ENCODE measurements at places on chromosomes 1 and 21.

- no peak for DNase-seq
Measured at GRCh38 chr1:22494943-22495579, 43.4 kb downstream of the ZBTB40 start.

DNA sequence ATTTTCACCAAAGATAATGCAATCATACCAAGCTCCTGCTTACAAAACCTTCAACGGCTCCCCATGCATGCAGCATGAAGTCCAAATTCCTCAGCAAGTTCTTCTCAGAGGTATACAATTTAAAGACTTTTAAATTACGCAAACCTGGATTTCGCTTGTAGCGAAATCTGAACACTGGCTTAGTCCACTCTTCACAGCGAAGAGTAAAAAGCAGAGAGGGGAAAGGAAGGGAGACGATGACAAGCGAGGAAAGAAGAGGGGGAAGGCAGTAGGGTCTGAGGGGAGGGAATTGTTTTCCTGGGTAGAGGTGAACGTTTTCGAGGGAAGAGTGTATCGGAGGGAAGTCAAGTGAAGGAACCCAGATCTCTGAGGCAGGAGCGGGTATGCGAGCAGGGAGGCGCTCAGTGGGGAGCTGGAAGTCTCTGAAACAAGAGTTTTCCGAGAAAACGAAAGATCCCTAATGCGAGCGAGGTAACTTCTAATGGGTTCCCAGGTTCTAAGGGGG lies 790 bp downstream of the TESK2 start:
- DNase-seq = no peak

GRCh38 chr1:177984136-177984525 lies 14.3 kb upstream of the SEC16B start:
- DNase-seq = no peak

DNA sequence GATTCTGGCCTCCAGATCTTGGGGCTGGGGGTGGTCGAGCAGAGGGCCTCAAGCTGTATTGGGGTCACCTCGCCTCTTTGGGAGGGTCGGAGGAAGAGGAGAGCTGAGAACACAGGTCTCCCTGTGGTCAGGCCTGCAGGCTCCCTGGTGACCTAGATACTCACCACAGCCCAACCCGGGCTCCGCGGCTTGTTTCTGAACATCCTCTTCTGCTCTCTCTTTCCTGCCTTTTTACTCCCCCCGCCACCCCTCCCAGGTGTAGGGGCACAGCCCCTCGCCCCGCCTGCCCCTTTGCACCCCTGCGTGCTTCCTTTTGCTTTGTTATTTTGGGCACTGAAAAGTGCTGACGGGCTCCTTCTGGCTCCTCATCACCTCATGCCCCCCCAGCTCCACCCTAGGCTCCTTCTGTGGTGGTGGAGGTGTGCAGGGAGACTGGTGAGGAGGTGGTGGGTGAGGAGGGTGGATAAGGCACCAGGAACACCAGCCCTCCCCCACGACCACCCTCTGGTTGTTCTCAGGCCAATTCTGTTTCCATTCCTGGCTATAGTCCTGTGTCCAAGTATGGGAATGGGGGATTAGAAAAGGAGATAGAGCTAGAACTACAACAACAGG lies 10.6 kb upstream of the LINGO4 start:
- DNase-seq = no peak

GRCh38 chr1:3767328-3767925 lies 5.1 kb upstream of the SMIM1 start:
- no peak for DNase-seq

DNA sequence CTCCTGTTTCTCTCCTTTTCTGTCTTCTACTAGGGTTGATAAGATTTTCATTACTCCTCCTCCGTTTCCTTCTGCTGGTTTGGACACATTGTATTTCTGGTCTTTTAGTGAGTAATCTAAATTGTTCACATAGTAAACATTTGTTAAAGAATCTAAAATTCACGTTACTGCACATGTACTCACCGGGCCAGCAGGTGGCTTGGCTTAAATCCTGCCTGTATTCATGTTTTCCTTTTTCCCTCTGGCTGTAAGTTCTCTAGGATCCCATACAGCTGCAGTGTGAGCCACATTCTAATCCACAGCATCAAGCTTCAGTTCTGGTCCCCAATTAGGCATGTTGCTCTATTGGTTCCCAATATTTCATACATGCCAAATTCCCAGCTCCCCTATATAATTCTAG lies 958.3 kb downstream of the ADGRL2 start:
- DNase-seq = no peak

- DNase-seq = no peak
Measured at GRCh38 chr1:17713993-17714392, 41.1 kb upstream of the ACTL8 start.

- DNase-seq = no peak
Measured at GRCh38 chr21:41707960-41708330, 58.9 kb downstream of the RIPK4 start.

GRCh38 chr1:70760154-70760553 lies 287.5 kb downstream of the PTGER3 start:
- no peak for DNase-seq

GRCh38 chr1:187577610-187578009 lies 748.9 kb downstream of the PLA2G4A start:
- DNase-seq = no peak

- DNase-seq = no peak
Measured at GRCh38 chr1:178072326-178072725, 21.6 kb upstream of the RASAL2 start.

DNA sequence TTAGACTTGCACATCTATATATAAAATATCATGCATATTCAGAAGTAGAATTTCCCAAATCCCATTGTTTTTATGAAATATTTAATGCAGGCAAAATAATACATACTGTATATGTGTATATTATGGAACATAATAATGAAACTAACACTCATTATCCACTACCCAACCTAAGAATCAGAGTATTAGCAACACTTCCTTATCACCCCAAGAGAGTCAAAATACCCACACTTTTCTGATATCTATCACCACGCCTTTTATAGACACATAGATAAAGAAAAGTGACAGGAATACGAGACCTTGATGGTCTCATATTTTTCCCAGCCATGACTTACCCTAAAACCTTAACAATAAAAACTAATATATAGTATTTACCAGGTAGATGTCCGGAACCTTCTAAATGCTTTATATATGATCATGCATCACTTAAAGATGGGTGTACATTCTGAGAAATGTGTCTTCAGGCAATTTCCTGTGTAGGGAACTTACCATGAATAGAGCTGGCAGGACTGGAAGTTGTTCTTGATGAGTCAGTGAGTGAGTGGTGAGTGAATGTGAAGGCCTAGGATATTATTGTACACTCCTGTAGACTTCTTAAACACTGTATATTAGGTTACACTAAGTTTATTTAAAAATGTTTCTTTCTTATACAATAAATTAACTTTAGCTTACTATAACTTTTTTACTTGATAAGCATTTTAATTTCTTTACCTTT lies 45.5 kb downstream of the TNFSF4 start:
- DNase-seq = no peak

GRCh38 chr1:31943546-31944184 lies 5.5 kb upstream of the PTP4A2 start:
- DNase-seq = no peak

- no peak for DNase-seq
Measured at GRCh38 chr1:165612062-165612461, 19.0 kb upstream of the MGST3 start.

DNA sequence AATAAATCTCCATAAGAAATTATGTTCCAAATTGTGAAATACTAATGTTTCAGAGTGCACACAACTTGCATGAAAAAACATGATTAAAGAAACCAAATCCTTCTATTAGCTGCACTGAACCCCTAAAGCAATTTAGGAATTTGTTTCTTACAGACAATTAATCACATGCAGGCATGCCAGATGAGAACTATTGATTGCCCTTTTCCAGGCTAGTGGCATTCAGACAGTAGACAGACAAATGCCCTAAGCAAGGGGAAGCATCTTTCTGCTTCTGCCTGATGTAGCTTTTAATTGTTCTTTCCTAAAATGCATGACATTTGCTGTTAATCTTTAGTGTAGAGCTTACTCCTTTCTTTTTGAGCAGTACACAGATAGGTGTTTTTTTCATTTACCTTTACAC lies 229.5 kb downstream of the DPYD start:
- no peak for DNase-seq

DNA sequence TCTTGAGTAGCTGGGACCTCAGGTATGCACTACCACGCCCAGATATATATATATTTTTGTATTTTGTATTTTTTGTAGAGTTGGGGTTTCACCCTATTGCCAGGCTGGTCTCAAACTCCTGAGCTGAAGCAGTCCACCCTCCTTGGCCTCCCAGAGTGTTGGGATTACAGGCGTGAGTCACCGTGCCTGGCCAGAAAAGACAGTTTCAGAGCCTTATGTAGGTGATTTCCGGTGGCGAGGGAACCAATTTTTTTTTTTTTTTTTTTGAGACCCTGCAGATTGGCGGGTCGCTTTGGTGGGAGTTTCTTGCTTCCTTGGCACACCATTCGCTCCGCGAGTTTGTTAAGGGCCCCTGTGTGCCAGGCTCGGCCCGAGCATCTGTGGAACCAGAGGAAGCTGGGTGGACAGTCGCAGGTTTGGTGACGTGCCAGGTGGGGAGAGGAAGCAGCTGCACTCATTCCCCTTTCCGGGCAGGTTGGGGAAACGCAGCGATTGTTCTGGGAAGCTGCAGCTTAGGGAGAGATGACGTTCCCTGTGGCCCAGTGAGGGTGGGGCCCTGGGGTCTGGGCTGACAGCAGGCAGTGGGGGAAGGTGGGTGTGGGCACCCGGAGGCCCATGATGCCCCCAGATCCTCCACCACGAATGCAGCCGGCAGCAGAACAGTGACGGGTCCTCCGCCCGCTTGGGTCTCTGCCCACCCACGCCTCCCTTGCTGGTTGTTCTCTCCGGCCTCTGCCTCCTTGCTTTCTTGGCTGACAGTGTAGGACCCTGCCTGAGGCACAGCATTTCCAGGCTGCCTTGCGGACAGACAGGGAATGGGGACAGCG lies 25.1 kb downstream of the SPSB1 start:
- no peak for DNase-seq

DNA sequence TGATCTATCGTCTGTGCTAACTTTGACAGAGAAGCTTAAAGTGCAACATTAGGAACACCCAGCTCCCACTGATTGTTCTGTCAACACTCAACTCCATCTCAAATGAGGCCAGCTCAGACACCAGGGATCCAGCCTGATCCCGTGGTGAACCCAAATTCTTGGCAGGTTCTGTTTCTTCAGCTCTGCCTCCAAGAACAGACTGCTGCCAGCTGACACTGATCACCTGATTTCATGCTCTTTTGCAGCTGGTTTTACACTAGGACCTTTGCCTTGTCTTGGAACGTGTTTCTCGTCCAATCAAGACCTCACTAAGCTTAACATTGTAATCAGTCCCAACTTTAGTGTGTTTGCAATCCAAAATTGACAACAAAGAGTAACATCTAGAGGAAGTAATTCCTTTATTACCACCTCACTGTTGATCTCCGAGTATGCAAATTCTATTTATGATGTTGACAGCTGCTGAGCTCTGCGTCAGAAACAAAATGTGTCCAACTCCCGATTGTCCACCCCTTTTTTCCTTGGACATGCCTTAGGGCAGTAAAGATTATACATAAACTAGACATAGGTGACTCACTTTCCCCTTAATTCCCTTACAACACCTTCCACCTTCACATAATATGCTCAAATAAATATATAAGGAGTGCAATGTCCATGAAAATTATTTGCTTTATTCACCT lies 1.6 kb upstream of the HYI start:
- no peak for DNase-seq

DNA sequence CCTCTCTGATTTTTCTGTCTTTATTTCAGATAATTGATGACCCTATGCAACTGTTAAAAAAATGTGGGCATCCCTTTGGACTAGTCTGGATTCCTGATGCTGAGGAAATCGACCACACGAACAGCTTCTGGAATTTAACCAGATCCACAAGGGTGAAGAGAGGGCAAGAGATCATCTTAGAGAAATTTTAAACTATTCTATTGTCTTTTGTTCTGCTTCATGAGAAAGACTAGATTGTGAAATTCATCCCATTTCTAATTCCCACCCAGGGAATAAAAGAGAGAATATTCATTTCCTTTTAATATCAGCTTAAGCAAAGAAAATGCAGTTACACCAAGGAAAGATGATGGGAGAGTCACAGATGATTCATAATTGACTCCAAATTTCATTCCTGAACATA lies 71.8 kb downstream of the DUSP10 start:
- DNase-seq = no peak

DNA sequence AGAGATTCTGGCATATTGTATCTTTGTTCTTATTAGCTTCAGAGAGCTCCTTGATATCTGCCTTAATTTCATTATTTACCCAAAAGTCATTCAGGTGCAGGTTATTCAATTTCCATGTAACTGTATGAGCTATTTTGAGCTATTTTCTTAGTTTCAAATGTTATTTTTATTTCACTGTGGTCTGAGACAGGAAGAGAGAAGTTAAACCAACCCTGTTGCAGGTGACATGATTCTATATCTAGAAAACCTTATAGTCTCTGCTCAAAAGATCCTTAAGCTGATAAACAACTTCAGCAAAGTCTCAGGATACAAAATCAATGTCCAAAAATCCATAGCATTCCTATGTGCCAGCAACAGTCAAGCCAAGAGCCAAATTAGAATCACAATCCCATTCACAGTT lies 1644.0 kb upstream of the B3GALT2 start:
- no peak for DNase-seq

- no peak for DNase-seq
Measured at GRCh38 chr1:174276087-174276486, 116.8 kb downstream of the RABGAP1L start.

DNA sequence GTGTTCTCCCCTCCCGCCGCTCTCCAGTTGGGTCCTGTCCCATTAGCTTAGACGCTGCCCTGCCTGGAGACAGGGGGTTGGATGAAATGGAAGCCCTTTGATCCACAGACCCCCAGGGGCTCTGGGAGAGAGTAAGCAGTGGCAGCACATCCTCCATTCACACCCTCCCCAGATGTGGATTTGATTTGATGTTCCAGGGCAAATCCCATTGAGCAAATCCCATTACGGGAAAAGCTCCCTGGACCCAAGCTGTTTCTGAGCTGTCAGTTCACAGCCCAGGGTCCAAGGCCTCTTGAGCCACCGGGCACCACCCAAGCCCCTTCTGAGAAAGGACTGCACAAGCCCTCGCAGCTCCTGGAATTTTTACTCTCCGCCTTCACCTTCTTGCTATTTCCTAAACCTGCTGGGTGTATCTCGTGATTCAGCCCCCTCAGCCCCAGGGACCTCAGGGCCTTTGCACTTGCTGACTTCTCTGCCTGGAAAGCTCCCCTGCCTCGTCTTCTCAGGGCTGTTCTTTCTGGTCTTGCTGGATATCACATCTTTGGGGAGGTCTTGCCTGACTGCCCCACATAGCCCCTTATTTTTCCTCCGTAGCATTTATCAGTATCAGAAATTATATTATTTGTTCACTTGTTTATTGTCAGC lies 101.1 kb downstream of the PAX7 start:
- DNase-seq = no peak

GRCh38 chr21:41280115-41280919 lies 36.3 kb upstream of the FAM3B start:
- no peak for DNase-seq

GRCh38 chr1:41294216-41294615 lies 52.1 kb upstream of the SCMH1 start:
- no peak for DNase-seq

Data from activated T-cell treated with anti-CD3 and anti-CD28 coated beads for 24 hours (primary cell).